RPMI7951 (cell line): ENCODE measurements at places on chromosomes 12 and 14. TPM values are rescaled to one million over a fixed set of nuclear protein-coding genes. Genes with fewer than 3 reads are reported as not detected.

Gene KRT73
- total RNA-seq: not detected in 2 replicates

Gene LMBR1L
- total RNA-seq: 11.7 and 24.5 TPM in 2 replicates

- DNase-seq: no peak
Measured at GRCh38 chr14:97851428-97851995, 1054.3 kb downstream of the VRK1 start.

Gene GALNT6
- total RNA-seq: 18.5 and 31.3 TPM in 2 replicates

DNA sequence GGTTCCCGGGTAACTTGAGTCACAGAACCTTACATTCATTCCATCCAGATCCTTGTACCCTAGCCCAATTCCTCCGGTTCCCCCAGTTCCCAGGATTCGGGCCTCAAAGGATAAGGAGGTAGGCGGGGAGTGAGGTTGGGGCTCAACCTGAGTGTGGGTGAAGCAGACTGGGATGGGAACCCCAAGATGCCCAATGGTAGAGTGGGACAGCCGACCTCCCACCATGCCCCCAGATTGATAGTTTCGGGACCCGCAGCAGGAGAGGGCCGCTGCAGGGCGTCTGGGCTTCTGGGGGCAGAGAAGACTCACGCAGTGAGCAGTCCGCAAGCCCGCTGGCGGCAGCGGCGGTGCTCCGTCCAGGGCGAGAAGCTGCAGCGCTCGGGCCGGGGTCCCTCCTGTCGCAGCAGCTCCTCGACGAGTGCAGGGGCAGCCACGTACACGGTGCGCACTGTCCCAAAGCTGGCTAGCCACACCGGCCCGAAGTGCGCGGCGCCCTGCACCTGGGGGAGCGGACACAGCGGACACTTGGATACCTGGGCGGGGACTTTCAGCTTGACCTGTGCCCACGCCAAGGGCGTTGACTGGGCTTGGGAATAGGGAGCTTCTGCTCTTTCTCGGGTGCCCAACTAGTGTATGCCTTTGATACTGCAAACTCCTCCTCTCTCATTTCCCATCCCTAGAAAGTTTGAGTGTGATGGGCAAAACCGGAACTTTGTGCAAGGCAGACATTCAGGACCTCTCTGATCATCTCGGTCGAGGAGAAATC lies 997 bp downstream of the CYP27B1 start:
- DNase-seq: no peak

DNA sequence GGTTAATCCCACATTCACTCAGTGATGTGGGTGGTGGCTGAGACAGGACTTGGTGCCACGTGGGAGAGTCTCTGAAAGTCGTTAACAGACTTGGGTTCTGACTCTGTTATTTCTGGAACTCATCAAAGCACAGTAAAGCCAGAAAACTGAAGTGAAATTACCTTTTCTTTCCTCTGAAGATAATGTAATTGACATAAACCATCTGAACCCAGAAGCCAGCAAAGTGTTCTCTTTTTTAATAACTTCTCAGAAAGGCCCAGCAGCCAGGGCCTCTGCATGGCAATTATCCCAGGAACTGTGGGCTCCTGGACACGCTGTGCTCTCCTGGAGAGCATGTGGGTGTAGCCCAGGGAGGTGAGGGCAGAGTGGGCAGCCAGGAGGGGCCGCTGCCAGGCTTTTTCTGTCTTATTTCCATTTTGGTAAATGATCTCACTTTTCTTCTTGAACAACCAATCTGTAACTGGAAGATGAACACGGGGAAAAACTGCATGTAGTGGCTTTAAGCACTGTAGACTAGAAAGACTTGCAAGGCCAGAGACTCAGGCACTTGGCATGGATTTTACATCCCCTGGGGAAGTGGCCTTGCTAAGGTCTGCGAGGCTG lies 444.1 kb upstream of the TMEM132C start:
- DNase-seq: no peak

GRCh38 chr12:89857652-89858274 lies 149.1 kb upstream of the ATP2B1 start:
- DNase-seq: no peak

DNA sequence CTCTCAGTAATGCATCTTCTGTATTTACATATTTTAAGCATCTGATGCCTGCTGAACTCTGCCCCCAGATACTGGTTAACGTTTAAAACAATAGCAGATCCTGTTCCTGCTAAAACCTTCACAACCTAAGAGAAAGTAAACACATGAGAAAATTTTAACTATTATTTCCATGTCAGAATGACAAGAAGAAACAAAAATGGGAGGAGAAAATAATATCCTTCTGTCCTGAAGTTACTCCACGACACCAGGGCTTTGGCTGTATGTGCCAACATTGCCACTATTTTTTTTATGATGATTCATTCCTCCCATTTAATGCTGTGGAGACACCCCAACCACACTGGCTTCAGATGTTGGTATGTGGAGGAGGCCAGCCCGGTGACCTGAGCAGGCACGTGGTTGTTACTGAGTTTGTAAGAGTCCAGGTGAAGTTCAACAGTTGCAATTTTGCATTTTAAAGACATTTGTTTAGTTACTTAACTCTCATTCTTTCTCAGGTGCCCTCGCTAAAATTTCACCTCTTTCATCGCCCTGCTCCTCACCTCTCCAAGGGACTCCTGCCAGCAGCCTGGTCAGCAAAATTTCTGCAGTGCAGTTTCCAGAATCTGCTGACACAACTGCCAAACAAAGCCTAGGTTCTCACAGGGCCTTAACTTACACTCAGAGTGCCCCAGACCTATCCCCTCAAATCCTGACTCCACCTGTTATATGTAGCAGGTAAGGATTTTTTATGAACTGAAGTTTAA lies 65.5 kb upstream of the SLCO1C1 start:
- no peak for DNase-seq

- DNase-seq: no peak
Measured at GRCh38 chr12:81150382-81150781, 72.5 kb downstream of the ACSS3 start.

Gene TMEM233
- 0.48 and 0.59 TPM in 2 replicates for total RNA-seq

Gene ACRBP
- total RNA-seq: 0.48 TPM in 1 of 2 replicates, not detected in the other

Gene TAS2R31
- total RNA-seq: 1.1 and 1.2 TPM in 2 replicates

DNA sequence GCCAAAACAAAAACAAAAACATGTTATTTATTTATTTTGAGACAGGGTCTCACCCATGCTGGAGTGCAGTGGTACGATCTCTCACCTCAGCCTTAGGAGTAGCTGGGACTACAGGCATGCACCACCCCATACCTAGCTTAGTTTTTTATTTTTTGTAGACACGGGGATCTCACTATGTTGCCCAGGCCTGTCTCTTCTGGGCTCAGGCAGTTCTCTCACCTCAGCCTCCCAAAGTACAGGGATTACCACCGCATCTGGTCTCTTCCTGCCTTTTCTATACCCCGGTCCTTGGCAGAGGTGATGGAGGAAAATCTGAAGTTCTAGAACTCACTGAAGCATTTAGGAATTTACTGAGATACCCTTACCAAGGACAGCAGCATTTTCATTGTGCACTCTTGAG lies 6.8 kb upstream of the IRF2BPL start:
- DNase-seq: no peak

Gene KLHL33
- not detected in 2 replicates for total RNA-seq

DNA sequence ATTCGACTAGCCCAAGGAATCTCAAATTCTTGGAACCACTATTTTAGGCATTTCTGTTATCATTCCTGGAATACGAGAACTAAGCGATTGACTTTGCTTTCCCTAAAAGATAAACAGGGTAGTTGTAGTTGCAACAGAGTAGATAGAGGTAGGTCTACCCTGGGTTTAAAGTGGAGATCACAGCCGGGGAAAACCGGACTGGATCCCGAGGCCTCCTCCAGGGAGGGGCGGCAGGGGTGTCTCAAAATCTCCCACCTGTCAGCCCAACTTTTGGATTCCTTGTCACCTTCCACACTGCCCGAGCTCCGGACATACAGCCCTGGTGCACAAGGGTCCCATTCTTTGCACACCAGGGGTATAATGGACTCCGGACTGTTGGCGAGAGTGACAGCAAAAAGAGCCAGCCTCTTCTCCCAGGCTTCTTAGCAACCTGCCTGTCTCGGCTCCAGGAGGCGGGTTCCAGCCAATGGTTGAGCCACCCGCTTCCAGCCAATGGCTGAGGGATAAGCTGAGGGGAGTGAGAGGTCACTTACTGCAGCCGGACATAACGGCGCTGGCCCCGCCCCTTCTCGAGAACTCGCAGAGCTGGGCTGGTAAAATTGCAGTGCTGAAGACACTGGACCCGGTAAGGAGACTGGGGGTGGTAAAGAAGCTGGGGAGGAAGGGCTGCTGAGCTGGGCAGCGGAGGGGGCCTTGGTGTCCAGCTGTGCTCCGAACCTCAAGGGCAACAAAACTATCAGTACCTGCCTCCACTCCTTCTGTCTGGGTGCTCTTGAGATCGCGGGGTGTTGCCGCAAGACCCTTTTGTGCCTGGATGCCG lies at the start of gene SUOX:
Gene SUOX, plus strand, starts transcription at position 562 of the 820 bp plus-strand sequence. CDS start 4,946 bp downstream, outside the sequence.
- peak; percentile 95 for DNase-seq

Gene ANKRD33
- total RNA-seq: not detected in 2 replicates

DNA sequence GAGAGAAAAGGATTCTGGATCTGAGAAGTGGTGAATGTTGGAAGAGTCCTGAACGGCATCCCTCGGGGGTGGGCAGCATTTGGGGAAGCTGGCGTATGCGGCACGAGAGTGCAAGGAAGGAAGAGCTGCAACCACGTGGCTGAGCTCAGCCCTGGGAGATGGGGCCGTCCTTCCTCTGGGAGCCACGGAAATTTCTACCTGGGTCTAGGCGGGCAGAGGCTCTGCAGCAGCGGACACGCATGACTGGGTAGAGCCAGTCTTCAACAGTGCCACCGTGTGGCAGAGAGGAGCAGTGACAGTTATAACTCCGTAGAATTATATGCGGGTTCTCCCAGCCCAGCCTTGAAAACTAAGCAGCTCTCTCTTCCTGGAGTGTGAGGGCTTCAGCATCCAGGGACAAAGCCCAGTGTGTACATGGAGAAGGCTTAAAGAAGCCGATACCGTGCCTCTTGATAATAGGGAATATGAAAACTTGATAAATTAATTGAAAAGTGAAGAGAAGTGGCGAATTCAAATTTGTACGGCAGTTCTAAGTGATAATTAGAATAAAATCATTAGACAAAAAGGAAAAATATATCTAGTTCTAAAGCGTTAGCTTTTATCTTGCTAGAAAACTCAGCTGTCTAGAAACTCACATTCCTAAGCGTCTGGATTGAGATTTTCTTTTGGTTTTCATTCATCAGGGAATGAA lies 82.9 kb upstream of the STXBP6 start:
- DNase-seq: peak; percentile 70

DNA sequence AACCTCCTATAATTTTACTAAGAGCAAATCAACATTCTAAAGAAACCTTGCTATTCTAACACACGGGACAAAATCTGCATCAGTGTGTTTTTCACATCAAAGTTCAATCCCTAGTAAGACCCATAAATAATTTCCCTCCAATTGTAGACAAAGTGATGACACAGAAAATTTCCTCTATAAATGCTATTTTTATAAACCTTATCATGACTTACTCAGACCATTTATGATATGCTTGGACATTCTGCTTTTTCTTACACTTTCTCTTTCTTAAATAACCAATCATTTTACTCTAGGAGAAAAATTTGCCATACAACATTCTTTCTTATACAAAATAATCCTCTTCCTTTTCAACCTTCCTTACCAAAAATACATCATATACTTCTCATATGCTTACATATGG lies 67.0 kb downstream of the SDR9C7 start:
- DNase-seq: no peak

Gene OTUB2
- 1.5 and 1.6 TPM in 2 replicates for total RNA-seq

DNA sequence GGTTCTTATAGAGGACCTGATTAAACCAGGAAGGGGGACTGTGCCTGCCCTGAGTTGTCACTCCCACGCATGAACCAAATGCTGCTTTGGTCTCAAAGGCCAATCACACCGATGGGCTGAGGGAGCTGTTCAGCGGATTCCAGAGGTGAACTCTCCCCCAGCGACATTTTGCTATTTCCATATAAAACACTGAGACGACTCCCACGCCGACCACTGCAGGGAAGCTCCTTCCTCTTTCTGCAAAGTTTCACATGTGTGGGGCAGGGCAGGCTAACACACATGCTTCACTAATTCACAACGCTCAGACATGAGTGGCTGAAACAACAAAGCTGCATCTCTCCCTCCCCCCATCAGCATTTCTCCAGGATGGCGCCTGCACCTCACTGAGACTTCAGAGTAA lies 37.8 kb upstream of the TMEM132D start:
- no peak for DNase-seq

- no peak for DNase-seq
Measured at GRCh38 chr14:104530646-104531045, 48.9 kb upstream of the C14orf180 start.

DNA sequence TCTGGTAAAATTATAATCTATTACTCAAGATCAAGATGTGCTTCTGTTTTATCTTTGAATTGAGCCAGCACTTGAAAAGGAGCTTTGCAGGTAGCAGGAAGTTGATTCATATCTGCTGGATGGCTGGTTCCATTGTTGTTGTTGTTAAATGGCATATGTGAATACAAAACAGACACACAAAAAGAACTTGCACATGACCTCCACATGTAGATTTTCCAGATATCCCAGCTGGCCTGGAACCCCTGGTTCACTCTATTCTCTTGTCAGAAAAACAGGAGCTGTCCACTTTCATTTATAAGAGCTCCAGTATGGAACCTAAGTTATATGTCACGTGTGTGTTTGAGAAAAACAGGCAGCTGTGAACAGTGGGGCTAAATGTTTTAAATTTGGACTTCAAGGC lies 273.9 kb downstream of the TMEM132D start:
- no peak for DNase-seq

GRCh38 chr12:12018454-12018853 lies 52.3 kb upstream of the BCL2L14 start:
- DNase-seq: peak; percentile 86

GRCh38 chr12:115542656-115543055 lies 734.8 kb downstream of the MED13L start:
- peak; percentile 72 for DNase-seq
